ENCODE measurements at places on chromosomes 5 and 9. TPM values are rescaled to one million over a fixed set of nuclear protein-coding genes. Genes with fewer than 3 reads are reported as not detected.

SPATA6L gene
- 5.5 TPM for total RNA-seq

DNA sequence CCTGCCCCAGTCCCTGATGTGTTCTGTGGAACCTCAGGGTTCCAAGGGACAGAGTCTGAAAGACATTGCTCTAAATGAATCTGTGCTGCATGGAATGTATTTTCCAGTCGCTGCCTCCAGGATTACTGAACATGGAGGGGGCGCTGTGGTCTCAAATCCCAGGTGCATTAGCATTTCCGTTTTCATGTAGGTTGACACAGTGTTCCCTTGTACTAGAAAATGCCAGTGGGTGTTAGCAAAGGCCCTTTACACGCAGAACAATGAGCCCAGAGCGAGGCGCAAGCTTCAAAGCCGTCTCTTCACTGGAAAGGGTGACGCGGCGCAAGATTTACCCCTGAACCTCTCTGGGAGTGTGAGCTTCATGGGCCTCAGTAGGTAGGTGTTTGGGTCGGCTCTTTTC, 308.3 kb downstream of the SLIT3 start:
- no peak overlapping the region for H3K4me3 ChIP-seq
- DNase-seq = no peak
- no peaks in the 10 kb centered on the region for H3K36me3 ChIP-seq
- H3K27ac ChIP-seq = peak overlapping the region; percentile 34
- peaks cover 17% of the 10 kb centered on the region for H3K4me1 ChIP-seq

GARIN3 gene
- not detected for total RNA-seq

ARL14EPL gene
- total RNA-seq = 0.25 TPM

DNA sequence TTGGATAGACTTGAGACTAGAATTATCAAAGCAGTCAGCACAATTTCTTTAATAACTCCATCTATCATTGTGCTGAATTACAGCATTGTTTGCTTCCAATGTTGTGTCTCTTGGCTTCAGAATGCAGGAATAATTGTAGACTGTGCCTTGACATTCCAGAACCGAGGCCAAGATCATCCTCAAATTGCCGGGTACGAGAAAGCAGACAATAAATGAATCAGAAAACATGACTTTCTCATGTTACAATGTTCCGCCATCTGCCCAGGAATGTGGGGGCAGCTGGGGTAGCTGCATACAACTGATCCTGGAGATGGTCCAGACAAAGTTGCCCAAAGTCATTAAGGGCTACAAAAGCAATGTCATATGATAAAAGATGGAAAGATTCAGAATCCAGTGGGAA, 206.2 kb upstream of the SGCD start:
- peaks cover 3% of the 10 kb centered on the region for H3K4me1 ChIP-seq
- H3K4me3 ChIP-seq = no peak overlapping the region
- DNase-seq = no peak
- H3K27ac ChIP-seq = peak overlapping the region; percentile 64
- peaks cover 5% of the 10 kb centered on the region for H3K27me3 ChIP-seq

PCDHB15 gene
- 2.4 TPM for total RNA-seq

Data from mesothelial cell of epicardium (in vitro differentiated cells).